Bladder microvascular endothelial cell (primary cell): ENCODE measurements at places on chromosomes 11 and 22. TPM values are rescaled to one million over a fixed set of nuclear protein-coding genes. Genes with fewer than 3 reads are reported as not detected.

The OR10D3 gene
- not detected in 2 replicates for total RNA-seq

The FOLH1 gene
- 0.16 and 0.57 TPM in 2 replicates for total RNA-seq

The NECTIN1 gene
- 1.9 and 5.2 TPM in 2 replicates for total RNA-seq

The FADS2 gene
- 52.3 and 121 TPM in 2 replicates for total RNA-seq

The OR8G1 gene
- not detected in 2 replicates for total RNA-seq
